ENCODE measurements at places on chromosomes 7 and 10.

GRCh38 chr10:4138146-4138721, 353.2 kb upstream of the KLF6 start:
- no peak for DNase-seq

- no peak for DNase-seq
These were observed 7.5 kb upstream of the LRRN3 start for GRCh38 chr7:111083413-111083812.

DNA sequence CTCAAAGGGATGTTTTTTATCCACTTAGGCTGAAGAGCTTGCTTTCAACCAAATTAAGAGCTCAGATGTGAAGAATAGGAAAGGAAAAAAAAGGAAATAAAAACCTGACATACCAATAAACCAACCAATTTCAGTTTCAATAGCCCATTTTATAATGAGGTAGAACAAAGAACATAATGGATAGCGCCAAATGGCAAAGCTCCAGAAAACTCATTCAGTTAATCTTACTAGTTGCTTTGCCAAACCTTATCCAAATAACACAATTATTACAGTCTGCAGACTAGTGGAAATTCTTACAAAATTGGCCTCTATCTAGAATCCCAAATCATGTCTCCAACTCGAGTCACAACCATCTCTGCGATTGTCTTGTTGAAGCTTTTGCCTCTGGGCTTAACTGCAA, 337.0 kb downstream of the CRPPA start:
- DNase-seq = no peak

DNA sequence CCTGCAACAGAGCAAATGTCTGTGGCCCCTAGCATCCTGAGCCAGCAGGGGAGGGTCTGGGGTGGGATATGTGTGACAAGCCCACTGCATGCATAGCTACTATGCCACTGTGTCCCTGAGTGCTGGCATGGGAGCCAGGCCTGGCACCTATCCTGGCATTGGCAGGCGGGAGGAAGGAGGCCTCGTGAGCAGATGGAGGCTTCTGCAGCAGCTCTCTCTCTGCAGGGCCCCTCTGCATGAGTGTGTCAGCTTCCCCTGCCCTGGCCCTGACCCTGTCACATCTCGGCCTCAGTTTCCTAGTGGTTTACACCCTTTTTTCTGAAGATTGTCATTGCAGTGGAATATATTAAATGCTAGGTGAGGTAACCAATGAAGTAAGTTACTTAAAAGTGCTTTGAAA, 13.1 kb upstream of the IMPDH1 start:
- DNase-seq = no peak

GRCh38 chr7:135270577-135271254, 37.1 kb downstream of the STRA8 start:
- no peak for DNase-seq

Measured in T-helper 1 cell (primary cell).